ENCODE measurements at places on chromosomes 6 and 20. TPM values are rescaled to one million over a fixed set of nuclear protein-coding genes. Genes with fewer than 3 reads are reported as not detected.

The RGS17 gene
- total RNA-seq, result not detected

DNA sequence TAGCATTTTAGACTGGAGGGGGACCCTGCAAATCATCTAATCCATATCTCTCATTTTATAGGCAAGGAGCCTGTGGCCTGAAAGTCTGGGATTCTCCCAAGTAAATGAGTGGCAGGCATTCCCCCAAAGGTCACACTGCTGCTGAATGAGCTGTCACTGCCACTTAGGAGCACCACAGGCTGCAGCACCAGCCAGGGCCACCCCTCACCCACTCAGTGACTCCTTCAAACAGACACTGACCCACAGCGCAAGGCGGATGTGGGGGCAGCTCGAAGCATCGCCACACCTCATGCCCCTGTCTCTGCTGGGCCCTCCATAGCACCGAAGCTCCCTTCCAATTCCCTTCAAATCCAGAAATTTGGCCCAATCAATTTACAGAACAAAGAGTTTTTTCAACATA is 119.9 kb upstream of the ARID1B start:
- no peaks in the 10 kb centered on the region for H3K36me3 ChIP-seq
- H3K27me3 ChIP-seq, result no peaks in the 10 kb centered on the region
- DNase-seq, result no peak
- no peak overlapping the region for H3K4me3 ChIP-seq

GRCh38 chr6:130183271-130184222 is 39.2 kb downstream of the SAMD3 start:
- no peak overlapping the region for H3K27ac ChIP-seq
- no peaks in the 10 kb centered on the region for H3K4me1 ChIP-seq
- no peak overlapping the region for H3K4me3 ChIP-seq
- no peaks in the 10 kb centered on the region for H3K36me3 ChIP-seq
- no peak for DNase-seq
- no peaks in the 10 kb centered on the region for H3K27me3 ChIP-seq

GRCh38 chr20:45341579-45341938 is 6.7 kb downstream of the SDC4 start:
- H3K4me1 ChIP-seq, result peaks cover 83% of the 10 kb centered on the region
- no peaks in the 10 kb centered on the region for H3K27me3 ChIP-seq
- peak overlapping the region; percentile 18 for H3K4me3 ChIP-seq
- peak overlapping the region; percentile 93 for H3K27ac ChIP-seq
- no peak for DNase-seq
- H3K36me3 ChIP-seq, result peaks cover 2% of the 10 kb centered on the region

DNA sequence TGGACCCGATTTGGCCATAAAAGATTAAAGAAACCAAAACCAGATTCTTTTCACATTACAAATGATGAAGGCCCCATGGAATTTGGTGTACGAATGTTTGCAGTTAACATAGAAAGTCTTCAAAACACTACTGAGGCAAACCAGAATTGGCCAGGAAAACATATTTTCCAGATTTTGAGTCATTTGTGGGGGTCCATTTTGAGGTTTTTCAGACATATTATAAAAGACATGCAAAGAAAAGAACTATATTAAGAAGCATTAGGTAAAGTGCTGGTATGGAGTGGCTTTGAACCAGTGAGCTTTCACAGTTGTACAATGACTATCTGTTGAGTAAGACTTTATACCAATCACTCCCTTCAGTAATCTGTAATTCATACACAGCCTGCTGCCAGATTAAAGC is 168.9 kb upstream of the COL21A1 start:
- no peak for DNase-seq
- H3K36me3 ChIP-seq, result no peaks in the 10 kb centered on the region
- no peak overlapping the region for H3K4me3 ChIP-seq
- no peaks in the 10 kb centered on the region for H3K27me3 ChIP-seq
- peaks cover 10% of the 10 kb centered on the region for H3K4me1 ChIP-seq

DNA sequence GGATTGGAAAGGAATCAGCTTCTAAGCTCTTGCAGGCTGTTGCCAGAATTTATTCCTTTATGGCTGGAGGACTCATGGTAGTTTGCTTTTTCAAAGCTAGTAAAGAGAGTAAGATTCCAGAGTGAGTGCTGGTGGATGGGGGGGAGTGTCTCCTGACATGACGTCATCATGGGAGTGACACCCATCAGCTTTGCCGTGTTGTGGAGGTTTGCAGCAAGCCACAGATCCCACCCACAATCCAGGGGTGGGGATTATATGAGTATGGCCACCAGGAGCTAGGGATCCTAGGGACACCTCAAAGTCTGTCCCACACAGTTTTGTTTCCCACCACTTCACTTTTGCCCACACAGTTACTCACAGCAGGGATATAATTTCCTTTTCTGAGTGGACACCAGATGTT is 28.7 kb upstream of the PMEPA1 start:
- H3K27me3 ChIP-seq, result no peaks in the 10 kb centered on the region
- H3K36me3 ChIP-seq, result no peaks in the 10 kb centered on the region
- H3K27ac ChIP-seq, result no peak overlapping the region
- H3K4me1 ChIP-seq, result no peaks in the 10 kb centered on the region
- no peak for DNase-seq

The ANKRD6 gene
- total RNA-seq, result 32.2 TPM

DNA sequence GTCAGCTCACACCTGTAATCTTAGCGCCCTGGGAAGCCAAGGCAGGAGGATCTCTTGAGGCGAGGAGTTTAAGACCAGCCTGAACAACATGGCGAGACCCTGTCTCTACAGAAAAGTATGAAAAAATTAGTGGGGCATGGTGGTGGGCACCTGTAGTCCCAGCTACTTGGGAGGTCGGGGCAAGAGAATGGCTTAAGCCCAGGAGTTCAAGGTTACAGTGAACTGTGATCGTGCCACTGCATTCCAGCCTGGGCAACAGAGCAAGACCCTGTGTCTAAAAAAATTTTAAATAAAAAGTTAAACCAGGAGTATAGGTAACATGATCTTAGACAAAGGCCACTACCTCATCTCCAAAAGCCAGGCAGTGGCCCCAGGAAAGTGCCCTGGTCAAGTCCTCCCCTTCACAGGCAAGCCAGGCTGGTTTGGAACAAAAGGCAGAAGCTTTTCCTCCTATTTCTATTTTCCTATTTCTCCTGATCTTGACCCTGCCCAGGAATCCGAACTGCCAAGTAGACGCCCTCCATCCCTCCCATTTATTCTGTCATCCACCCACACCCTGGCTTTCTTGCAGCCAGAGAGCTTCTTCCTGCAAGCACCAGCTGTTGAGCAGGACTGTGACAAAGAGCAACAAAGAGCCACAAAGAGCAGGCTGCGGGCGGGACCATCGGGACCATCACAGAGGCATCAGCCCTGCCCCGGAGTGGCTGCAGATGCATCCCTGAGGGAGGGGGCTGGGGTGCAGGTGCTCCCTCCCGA is 149.9 kb upstream of the AFDN start:
- no peak for DNase-seq
- H3K4me1 ChIP-seq, result peaks cover 3% of the 10 kb centered on the region
- no peak overlapping the region for H3K4me3 ChIP-seq
- H3K27me3 ChIP-seq, result no peaks in the 10 kb centered on the region
- no peaks in the 10 kb centered on the region for H3K36me3 ChIP-seq

The PPP1R11 gene
- total RNA-seq, result 7.1 TPM

The PDRG1 gene
- 1.7 TPM for total RNA-seq

- no peak overlapping the region for H3K27ac ChIP-seq
- H3K4me1 ChIP-seq, result no peaks in the 10 kb centered on the region
- H3K4me3 ChIP-seq, result no peak overlapping the region
- peak; percentile 50 for DNase-seq
- no peaks in the 10 kb centered on the region for H3K36me3 ChIP-seq
- no peaks in the 10 kb centered on the region for H3K27me3 ChIP-seq
Measured at GRCh38 chr20:3420211-3420707, 12.8 kb upstream of the DNAAF9 start.
